Urinary bladder (tissue), 4 donors: ENCODE measurements at places on chromosomes 12 and 14. TPM values are rescaled to one million over a fixed set of nuclear protein-coding genes. Genes with fewer than 3 reads are reported as not detected.

The PSMA6 gene
- 124 TPM for total RNA-seq

The RHOJ gene
- 36.9 TPM for total RNA-seq

DNA sequence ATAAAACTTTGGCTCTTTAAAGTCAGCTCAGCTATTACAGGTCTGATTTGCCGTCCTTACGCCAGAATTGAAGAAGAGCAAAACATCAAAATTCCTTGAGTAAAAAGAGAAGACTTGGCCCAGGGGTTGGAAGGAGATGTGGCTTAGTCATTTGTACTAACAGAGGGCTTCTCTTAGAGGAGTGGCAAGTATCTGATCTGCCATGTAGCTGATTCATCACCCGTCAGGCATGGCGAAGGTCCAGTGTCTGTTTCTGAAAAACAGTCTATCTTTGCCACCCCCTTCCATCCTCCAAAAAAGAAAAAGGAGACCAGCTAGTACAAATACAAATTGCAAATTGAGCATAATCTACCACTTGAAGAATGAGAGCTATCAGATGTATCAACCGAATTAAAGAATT, 91.9 kb downstream of the RAD52 start:
- DNase-seq: no peak

DNA sequence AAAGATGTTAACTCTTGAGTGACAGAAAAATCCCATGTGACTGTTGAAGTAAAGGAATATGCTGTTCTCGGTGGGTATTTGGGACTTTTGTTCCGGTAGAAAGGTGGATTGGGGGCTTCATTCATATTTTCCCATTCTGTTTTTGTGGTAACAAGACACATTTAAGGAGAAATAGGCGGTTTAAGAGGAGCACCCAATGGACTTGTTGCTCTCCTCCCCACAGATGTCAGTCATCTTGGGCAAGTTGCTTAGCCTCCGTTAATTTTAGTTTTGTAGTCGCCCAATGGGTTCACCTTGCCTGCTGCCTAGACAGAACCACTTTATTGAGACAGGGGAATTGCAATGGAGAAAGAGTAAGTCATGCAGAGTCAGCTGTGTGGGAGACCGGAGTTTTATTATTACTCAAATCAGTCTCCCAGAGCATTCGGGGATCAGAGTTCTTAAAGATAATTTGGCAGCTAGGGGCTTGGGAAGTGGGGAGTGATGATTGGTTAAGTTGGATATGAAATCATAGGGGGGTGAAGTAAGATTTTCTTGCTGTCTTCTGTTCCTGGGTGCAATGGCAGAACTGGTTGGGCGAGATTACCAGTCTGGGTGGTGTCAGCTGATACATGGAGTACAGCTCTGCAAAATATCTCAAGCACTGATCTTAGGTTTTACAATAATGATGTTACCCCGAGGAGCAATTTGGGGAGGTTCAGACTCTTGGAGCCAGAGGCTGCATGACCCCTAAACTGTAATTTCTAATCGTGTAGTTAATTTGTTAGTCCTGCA, 50.3 kb downstream of the SLC38A1 start:
- no peak for DNase-seq

The CHFR gene
- 28.2 TPM for total RNA-seq

- no peak for DNase-seq
Measured at GRCh38 chr14:56216626-56217379, 98.6 kb downstream of the PELI2 start.

The KRT83 gene
- total RNA-seq: not detected

GRCh38 chr14:34796902-34797301, 78.3 kb downstream of the BAZ1A start:
- no peak for DNase-seq
